ENCODE measurements at places on chromosomes 6 and 20.

DNA sequence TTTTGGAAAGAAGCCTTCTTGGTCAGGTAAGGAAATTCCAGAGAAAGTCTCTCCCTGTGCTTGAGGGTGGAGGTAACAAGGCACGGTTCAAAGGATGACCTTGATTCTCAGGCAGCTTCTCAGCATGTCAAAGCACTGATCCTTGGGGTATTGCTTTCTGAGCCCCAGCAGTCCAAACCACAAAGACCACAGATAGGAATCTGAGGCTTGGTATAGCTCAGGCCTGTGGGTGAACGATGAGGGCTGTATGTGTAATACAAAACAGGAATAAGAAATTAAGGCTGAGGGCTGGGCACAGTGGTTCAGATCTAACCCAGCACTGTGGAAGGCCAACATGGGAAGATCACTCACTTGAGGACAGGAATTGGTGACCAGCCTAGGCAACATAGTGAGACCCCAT lies 70.2 kb upstream of the SLC22A1 start:
- DNase-seq: no peak

GRCh38 chr20:35617397-35618262 lies 2.0 kb downstream of the SPAG4 start:
- no peak for DNase-seq

DNA sequence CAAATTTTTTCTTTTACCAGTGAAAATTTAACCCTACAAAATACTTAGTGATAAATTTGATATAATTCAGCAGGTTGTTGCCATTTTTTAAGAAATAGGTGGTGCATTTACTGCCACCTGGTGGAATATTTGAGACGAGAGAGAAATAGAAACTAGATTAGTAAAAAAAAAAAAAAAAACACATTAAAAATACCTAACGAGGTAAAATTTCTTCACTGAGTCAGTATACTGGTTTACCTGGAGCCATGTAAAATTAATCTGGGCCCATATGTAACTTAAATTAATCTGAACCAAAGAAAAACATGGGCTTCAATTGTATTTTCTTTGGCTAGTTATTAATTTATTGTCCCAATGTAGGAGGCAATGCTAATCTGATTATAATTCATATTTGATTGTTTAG lies 520.8 kb downstream of the EPM2A start:
- no peak for DNase-seq

DNA sequence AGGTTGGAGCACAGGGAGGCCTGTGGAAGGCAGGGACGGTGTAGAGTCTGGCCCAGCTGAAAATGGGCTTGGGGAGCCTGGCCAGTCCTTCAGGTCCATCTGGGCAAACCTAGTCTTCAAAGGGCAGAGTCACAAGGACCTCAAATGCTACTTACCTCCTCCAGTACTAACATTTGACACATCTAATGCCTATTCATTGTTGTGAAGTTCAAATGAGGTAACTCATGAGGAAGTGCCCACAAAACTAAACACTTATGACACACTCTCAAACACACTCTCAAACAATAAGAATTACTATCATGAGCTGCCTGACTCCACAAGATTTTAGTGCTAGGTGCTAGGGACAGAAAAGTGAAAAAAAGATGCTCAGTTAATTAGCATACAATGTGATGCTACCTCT lies 27.1 kb downstream of the DAAM2 start:
- DNase-seq: no peak

GRCh38 chr20:45329497-45330319 lies 18.5 kb downstream of the SDC4 start:
- DNase-seq: peak; percentile 62

DNA sequence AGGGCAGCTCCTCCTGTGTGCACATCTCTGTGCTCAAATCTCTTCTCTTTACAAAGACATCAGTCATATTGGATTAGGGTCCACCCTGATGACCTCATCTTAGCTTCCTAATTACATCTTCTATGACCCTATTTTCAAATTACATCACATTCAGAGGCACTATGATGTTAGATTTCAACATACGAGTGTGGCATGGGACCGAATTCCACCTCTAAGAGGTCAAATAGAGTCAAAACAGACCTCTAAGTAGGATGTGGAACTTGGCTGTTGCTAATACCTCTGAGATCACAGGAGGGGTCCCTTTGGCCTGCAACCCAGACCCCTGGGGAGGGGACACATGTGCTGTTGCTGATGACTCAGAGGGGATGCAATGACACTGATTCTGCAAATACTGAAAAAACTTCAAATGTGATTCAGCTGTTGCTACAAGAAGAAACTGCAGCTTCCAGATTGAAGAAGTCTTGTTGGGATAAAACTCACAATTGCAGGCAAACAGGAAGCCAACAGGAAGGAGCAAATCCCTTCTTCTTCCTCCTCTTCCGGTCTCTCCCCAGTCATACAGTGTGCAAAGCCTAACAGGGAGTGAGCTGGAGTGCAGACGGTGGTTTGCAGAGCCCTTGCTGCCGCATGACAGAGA lies 216.2 kb downstream of the MYLK4 start:
- DNase-seq: no peak

DNA sequence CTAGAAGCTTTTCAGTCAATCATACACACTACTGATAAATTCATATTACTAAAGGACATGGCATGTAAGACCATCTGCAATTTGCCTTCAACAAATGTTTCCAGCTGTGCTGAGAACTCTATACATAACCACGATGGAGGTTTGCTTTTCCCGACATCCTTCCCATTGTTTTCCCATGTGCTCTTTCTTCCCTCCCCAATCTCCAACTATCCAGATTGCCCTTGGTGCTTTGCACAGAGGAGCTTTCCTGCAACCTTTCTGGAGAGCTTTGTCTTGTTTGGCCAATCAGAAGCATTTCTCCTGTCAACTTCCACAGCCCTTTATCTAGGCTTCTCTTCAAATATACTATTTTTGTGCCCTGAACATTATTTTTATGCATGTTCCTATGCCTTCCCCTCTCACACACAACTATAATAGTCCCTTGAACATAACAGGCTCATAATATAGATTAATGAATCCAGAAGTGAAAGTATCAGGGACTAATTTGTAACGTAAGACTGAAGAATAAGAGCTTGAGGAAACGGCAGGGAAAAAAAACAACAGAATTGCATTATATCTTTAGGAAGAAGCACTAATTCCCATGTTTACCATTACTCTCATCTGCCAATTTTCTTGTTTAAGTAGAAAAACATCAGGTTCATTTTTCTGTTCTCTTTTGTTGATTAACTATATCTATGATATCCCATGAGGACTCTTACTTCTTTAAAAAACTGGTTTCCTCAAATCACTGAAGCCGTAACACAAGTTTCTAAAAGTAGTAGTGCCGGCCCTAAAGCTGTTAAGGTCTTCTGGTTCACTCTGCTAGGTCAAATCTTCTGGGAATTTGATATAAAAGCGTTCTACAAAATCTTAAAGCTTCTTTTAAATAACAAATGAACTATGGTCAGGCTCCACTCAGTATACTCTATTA lies 20.1 kb downstream of the SMLR1 start:
- no peak for DNase-seq

- no peak for DNase-seq
Observed at GRCh38 chr20:49890471-49891361, 24.6 kb downstream of the SPATA2 start.

- no peak for DNase-seq
Observed at GRCh38 chr20:57774951-57775350, 65.1 kb upstream of the PMEPA1 start.

- DNase-seq: no peak
Observed at GRCh38 chr6:160170018-160170680, 48.5 kb downstream of the SLC22A1 start.

- no peak for DNase-seq
Observed at GRCh38 chr20:31538326-31538725, 24.1 kb downstream of the HM13 start.

- DNase-seq: no peak
Observed at GRCh38 chr6:144824018-144824417, 538.9 kb downstream of the UTRN start.

DNA sequence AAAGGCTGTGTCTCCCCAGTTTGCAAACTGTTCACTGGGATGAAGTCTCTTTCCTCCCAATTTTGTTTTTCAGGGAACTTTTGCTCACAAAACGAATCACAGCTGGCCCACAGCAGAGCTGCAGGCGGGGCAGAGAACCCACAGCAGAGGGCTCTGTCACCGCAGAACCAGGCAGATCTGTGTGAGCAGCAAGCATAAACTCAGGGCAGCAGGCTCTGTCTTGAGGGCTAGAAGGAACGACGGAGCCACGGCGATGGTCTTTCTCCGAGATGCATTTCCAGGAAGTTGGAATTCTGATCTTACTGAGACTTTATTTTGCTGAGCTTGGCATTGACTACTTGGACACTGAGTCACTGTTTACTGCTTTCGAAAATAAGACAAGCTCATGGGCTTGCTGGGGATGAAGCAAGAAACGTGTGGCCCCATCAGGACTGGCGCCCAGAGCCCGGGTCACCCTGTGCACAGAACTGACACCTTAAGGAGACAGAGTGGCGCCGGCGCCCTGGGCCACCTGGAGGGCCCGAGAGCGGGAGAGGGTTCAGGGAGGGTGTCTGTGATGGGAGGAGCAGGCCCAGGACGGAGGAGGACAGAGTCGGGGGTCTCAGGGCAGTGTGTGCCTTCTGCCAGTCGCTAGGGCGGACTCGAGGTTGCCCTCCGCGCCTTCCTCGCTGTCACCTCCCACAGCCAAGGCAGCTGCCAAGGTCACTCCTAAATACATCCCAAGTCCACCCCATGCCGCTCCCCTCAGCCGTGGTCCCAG lies 106.3 kb upstream of the NXT1 start:
- DNase-seq: no peak
